ENCODE measurements at places on chromosomes 11 and 22.

DNA sequence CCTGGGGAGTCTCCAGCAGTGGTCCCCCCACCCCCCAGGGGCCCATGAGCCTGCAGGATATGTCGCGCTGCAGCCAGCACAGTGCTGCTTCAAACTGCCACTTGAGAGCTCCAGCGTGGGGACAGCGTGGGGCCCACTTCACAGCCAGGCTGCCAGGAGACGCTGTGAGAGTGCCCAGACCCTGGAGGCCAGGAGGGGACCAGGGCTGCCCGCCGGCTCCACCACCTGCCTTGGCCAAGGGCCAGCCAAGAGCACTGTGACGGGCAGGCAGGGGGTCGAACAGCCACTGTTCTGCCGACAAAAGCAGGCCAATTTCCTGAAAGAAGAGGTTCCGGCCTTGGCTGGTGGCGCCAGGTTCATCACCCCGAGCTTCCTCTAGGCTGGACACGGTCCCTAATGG is 60.2 kb downstream of the FLRT1 start:
- H3K4me1 ChIP-seq = no peaks in the 10 kb centered on the region
- H3K27ac ChIP-seq = no peak overlapping the region
- DNase-seq = no peak

GRCh38 chr22:41780746-41781505 is 19.6 kb upstream of the CCDC134 start:
- H3K4me1 ChIP-seq = no peaks in the 10 kb centered on the region
- H3K36me3 ChIP-seq = no peaks in the 10 kb centered on the region
- no peak overlapping the region for H3K4me3 ChIP-seq
- DNase-seq = peak; percentile 33

- no peaks in the 10 kb centered on the region for H3K27me3 ChIP-seq
- no peak for DNase-seq
- H3K4me3 ChIP-seq = no peak overlapping the region
- H3K36me3 ChIP-seq = no peaks in the 10 kb centered on the region
Measured at GRCh38 chr22:28978863-28979796, 82.5 kb downstream of the C22orf31 start.

DNA sequence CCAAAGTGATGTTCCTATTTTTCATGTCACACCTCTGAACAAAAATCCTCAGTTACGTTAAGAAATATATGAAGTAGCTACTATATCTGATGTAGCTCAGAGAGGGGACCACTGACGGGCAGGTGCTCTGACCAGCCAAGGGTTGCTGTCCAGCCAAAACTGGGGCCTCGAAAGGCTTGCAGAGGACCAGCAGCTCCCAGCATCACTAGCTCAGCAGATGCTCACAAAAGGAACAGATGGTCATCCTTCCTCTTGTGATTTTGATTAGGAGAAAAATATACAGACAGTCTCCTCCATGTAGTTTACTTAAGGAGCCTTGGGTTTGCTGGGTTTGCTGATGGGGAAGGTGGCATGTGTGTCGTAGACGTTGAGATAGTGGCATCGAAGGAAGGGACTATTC is 374.6 kb upstream of the B3GAT1 start:
- no peak overlapping the region for H3K4me3 ChIP-seq
- DNase-seq = no peak
- H3K27me3 ChIP-seq = no peaks in the 10 kb centered on the region
- H3K27ac ChIP-seq = no peak overlapping the region

DNA sequence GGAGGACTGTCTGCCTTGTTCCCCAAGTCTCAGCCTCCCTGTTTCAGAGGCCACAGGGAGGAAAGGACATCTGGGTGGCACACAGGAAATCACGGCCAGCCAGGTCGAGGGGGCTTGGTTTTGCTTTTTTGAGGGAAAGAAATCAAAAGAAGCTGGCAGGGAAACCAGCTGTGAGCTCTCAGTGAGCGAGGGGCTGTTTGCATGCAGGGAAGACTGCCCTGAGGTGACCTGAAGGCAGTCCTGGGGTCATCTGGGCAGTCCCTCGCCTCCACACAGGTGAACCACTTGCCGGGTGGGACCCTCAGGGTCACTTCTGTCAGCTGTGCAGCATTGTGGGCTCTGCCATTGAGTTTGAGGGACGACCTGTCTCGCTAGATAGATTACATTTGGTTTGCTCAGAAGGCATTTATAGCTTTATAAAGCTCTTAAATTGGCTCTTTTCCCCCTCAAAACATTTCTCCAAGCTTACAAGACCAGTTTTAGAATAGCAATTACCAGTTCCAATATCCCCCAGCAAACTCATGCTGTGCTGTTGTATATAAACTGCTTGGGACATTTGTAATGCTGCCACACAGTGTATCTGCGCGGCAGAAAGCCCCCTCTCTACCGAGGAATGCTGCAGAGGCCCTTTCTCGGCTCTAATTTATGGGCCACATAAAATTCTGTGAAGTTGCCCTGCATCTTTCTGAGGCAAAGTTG is 28.3 kb downstream of the PKNOX2 start:
- peaks cover 2% of the 10 kb centered on the region for H3K27me3 ChIP-seq
- no peak overlapping the region for H3K27ac ChIP-seq
- H3K4me3 ChIP-seq = no peak overlapping the region
- no peak for DNase-seq
- no peaks in the 10 kb centered on the region for H3K36me3 ChIP-seq
